ENCODE measurements at places on chromosomes 11 and 22.

DNA sequence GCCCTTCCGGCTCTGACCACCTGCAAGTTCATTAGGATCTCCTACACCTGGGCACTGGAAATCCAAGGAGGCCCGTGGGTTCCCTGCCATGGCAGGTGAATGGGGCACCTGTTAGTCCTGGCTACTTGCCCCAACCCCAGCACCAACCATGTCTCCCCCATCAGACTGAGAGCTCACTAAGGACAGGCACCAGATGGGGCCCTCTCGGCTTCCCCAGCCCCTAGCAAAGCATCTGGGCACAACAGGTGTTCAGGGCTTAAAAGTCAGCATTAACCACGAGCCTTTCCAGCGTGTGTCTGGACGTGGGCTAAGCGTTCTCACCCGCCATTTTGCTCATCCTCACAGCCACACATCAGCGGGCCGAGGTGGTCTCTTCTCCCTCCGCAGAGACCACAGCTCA lies 2.2 kb downstream of the SULT4A1 start:
- DNase-seq = no peak

GRCh38 chr11:64352099-64352994 lies 6.6 kb upstream of the RPS6KA4 start:
- no peak for DNase-seq

DNA sequence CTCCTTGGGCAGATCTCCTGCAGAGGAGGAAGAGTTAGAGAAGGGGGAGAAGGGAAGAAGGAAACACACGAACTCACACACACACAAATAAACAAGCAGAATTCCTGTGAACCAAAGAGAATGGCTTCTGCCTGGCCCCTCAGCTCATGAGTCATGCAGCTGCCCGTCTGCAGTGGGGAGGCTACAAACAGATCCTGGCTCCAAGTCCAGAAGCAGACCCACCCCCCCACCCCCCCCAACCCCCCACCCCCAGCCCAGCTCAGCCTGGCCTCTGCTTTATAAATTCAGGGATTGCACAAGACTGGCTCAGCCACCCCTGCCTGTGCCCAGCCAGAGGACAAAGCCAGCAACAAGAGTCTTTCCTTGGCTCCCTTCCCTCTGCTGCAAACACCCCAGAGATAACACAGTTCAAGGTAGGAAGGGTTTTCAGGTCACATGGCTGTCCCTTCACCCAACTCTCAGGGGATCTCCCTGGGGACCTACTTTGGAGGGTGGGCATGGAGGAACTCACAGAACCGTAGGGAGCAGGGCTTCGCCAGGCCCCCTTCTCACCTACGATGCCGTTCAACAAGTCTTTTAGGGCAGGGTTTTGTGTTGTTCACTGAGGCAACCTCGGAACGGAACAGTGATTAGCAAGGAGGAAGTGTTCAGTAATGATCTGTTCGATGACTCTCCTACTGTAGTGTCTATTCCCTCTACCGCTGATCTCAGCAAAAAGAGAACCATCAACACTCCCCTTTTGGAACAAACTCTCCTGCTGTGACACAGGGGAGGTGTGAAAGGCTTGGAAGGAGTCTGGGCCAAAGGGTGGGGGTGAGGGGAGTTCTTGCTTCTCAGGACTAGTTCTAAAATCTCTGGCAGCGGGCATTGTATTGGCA lies 35.5 kb downstream of the RPL27A start:
- DNase-seq = peak; percentile 16

GRCh38 chr11:1701091-1701807 lies 4.3 kb downstream of the KRTAP5-6 start:
- no peak for DNase-seq

DNA sequence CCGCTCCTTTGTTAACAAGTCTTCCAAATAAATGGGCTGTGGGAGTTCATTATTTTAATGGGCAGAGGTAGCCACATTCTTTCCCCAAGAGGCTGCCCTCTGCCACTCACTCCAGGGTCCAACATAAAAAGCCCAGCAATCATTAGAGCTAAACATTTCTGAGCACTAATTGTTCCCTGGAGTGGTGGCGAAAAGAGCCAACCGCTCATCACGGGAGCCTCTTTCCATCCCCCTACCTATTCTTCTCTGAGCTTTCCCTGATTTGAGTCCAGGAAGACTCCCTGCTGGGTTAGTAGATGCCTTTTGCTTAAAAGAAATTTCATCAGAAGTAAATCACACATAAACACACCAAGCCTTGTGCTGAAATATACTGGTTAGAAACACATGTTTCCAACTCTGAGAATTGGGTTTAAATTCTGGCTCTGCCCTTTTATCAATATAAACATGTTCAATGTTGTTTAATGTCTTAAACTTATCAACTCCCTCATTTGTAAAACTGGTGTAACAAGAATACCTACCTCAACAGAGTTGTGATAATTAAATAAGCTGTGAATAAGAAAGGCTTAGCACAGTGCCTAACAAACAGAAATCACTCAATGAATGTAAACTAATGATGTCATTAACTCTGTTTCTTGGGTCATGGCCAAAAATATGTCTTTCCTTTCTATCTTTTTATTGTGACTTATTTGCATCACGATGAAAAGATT lies at the start of gene OR5A2:
Gene OR5A2 (minus strand): TSS at position 53 of the 707 bp plus-strand sequence. CDS start 3,460 bp downstream, outside the sequence.
- DNase-seq = no peak

- DNase-seq = no peak
These were observed 60.2 kb upstream of the MTMR2 start for GRCh38 chr11:95984072-95984471.

DNA sequence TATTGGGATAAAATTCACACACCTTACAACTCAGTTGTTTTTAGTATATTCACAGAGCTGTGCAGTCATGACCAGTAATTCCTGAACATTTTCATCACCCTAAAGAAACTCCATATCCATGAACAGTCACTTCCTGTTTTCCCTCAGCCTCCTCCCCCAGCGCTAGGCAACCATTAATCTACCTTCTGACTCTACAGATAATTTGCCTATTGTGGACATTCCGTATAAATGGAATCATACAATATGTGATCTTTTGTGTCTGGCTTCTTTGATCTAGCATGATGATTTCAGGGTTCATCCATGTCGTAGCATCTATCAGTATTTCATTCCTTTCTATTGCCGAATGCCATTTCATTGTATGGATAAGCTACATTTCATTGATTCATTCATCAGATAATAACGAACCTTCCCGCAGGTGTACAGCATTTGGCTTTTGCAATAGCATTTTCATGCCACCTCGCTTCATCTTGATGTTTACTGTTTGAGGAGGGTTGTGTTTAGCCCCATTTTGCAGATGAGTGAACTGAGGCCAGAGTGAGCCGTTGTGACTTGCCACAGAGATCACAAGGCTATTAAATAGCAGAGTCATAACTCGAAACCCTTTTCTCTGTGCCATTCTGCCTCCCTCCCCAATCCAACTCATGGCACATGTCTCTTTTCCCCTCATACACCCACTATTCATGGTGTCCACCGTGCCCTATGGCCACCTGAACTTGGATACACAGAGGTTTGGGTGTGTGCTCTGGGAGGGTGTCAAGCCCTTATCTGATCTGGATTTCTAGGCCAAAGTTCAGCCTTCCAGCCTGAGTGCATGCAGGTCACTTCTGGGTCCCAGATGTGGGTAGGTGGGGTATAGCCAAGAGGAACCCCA lies 11.1 kb upstream of the MYH9 start:
- no peak for DNase-seq
